ENCODE measurements at places on chromosomes 4 and X. TPM values are rescaled to one million over a fixed set of nuclear protein-coding genes. Genes with fewer than 3 reads are reported as not detected.

GRCh38 chr4:9949573-9949972, 71.7 kb downstream of the SLC2A9 start:
- peak; percentile 2 for DNase-seq

- DNase-seq: no peak
Measured at GRCh38 chr4:120730777-120731320, 191.7 kb downstream of the PRDM5 start.

- DNase-seq: no peak
Measured at GRCh38 chr4:133624744-133625143, 475.6 kb downstream of the PCDH10 start.

MAGEE2 gene
- 0.43 TPM for total RNA-seq

PPP4R3C gene
- total RNA-seq: not detected
